ENCODE measurements at places on chromosomes 2 and 18.

DNA sequence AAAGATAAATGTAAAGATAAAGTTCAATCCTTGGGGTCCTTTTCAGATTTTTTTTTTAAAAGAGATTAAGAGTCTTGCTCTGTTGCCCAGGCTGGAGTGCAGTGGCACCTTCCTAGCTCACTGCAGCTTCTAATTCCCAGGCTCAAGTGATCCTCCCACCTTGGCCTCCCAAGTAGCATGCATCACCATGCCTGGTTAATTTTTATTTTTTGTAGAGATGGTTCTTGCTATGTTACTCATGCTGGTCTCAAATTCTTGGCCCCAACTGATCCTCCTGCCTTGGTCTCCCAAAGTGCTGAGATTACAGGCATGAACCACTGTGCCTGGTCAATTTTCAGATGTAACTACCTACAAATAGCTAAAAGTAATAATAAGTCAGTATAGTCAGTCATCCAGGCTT, 21.1 kb downstream of the NFE2L2 start:
- no peak for DNase-seq

- no peak for DNase-seq
Observed at GRCh38 chr2:242044313-242044590, 174.7 kb downstream of the RTP5 start.

- DNase-seq: no peak
Observed at GRCh38 chr2:202290970-202291369, 25.4 kb downstream of the NOP58 start.

GRCh38 chr18:64115881-64116280, 33.0 kb downstream of the LINC00305 start:
- no peak for DNase-seq

GRCh38 chr2:156005999-156006712, 326.4 kb downstream of the NR4A2 start:
- DNase-seq: no peak

DNA sequence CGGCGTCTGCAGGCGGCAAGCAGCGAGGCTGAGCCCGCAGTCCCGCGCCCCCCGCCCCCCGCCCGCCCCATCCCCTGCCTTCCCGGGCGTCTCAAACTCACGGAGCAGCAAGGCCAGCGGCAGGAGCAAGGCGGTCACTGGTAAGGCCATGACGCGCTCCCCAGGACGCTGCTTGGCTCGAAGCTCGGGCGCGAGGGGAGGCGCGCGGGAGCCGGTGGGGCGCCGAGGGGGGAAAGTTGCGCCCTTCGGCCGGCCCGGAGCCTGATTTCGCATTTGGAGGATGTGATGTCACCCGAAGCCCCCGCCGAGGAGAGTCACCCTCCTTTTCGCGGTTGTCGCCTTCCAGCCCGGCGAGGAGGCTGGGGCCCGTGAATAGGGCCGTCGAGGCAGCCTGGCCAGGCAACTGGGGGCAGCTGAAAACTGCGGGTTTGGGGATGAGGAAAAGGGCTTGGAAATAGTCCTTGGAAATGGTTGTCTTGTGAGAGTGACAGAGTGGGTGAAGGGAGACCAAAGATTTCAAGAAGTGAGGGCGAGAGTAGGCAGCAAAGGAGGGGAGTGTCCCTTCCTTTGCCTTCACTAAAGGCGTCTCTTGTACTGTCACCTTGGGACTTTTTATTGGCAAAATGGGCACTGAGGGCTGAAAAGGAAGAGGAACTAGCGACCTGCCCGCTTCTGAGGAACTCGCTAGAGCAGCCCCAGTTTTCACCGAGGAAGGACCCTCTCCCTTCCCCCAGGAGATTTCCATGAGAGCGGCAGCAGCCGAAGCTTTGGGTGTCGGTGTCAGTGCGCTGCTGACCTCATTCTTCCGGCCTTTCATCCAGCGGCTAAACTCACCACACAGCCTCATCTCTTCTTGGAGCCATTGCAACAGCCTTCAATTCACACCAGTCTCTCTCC, at the start of gene CD8A:
Gene CD8A, minus strand, starts transcription at position 238 of the 897 bp plus-strand sequence. Its CDS starts 88 bp downstream, at position 150.
- no peak for DNase-seq
